M059J (cell line): ENCODE measurements at places on chromosomes 5 and 9.

GRCh38 chr5:158559066-158559465, 540.6 kb downstream of the EBF1 start:
- no peak for DNase-seq

- DNase-seq, result peak; percentile 98
These were observed 7.0 kb upstream of the IRF1 start for GRCh38 chr5:132497488-132497997.

GRCh38 chr5:83440826-83441225, 30.7 kb upstream of the VCAN start:
- DNase-seq, result peak; percentile 59

DNA sequence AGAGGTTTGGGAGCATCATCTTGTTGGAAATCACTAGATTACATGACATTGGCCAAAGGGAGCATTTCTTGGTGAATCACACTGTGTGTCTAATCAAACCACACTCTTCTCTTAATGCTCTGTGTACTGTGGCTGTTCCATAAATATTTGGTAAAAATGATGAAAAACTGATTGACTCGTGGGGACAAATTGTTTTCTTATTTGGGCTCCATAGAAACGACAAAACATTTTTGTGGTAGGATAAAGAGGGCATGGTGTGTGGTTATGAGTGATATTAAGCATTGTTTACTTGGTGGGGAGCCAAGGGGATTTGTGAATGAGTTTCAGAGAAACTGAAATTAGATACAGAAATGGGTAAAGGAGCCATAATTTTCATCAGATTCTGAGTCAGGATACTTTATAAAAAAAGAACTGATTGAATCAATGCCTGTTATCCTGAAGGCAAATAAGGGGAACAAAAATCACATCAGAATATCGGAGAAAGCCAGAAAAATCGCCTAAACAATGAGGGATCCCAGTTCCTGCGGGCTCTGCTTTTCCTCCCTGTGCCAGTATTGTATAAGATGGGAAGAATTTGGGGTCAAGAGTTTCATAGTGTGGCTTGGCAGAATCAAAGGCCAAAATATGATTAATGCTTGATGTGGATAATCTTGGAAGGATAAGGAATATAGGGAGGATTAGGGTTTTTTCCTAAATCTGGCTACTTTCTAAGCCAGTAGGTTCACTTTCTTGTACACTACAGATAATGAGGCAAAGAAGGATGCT, 33.3 kb downstream of the FBXL7 start:
- peak; percentile 89 for DNase-seq

DNA sequence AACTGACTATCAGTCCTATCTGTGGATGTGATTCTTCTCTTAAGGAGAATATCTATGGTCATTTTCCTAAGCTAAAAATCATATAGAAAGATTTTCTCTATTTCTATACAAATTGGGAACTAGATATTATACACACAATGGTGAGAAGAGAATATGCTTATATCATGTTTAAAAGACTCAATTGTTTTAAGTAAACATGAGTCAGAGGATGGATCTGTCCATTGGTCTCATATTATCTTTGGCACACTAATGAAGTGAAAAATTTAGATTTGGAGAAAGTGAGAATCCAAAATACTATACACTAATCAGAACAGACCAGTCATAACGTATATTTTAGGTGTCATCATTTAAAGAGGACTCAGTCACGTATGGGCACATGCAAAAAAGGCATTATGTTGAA, 16.5 kb upstream of the SPINK14 start:
- DNase-seq, result no peak

DNA sequence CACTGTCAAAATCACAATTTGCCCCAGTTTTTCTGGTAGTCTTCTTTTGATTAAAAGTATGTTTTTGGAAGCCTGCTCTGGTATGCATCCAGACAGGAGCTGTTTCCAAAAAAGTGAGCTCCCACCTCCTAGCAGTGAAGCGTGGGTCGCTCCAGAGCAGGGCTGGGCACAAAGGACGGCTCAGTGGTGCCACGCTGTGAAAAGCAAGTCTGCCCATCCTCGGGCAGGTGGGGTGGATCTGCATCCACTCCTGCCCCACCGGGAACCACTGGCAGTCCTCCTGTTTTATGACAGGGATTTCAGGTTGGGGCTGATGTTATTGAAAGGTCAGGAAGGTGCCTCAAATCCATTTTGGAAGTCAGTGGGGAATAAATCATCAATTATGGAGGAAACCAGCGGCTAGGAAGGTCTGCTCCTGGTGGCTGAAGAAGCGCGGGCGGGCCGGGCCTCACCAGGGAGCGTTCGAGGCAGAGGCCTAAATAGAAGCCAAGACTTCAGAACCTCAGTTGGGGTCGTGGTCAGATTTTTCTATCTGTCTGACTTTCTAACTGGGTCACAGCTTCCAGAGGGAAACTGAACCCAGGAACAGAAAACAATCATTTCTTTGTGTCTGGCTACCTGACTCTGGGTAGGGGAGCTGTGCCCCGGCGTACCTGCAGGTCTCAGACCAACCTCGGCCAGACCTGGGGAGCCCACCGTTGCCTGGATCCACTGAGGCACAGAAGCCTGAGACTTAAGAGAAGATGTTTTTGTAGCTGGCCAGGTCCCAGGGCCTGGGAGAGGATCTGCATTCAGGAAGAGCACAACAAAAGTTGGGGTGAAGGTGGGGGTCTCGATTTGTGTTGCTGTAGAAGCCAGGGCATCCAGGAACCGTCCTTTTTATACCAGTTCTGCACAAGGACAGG, 168.1 kb downstream of the PAX5 start:
- no peak for DNase-seq

DNA sequence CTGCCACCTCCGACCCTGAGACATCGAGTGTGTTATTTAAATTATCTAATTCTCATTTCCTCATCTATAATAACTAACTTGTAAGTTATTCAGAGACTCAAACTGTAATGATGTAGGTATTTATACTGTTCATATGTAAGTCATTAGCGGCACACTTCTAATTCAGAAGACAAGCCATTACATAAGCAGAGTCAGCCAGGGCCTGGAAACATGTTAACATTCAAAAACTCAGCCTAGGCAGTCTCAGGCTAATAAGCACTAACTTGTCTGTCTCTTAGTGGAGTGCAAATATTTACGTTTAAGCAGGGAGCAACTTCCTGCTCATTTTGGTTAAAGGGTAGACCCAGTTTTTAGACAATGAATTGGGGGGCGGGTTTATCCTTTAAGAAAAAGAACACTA, 598.4 kb downstream of the ACTL7B start:
- no peak for DNase-seq

GRCh38 chr5:61981886-61982285, 324.1 kb upstream of the KIF2A start:
- no peak for DNase-seq

- no peak for DNase-seq
These were observed 780.2 kb upstream of the WWC1 start for GRCh38 chr5:167511276-167511675.

GRCh38 chr9:127390563-127390962, 6.4 kb upstream of the SLC2A8 start:
- peak; percentile 93 for DNase-seq
